ENCODE measurements at places on chromosomes 5 and 9.

DNA sequence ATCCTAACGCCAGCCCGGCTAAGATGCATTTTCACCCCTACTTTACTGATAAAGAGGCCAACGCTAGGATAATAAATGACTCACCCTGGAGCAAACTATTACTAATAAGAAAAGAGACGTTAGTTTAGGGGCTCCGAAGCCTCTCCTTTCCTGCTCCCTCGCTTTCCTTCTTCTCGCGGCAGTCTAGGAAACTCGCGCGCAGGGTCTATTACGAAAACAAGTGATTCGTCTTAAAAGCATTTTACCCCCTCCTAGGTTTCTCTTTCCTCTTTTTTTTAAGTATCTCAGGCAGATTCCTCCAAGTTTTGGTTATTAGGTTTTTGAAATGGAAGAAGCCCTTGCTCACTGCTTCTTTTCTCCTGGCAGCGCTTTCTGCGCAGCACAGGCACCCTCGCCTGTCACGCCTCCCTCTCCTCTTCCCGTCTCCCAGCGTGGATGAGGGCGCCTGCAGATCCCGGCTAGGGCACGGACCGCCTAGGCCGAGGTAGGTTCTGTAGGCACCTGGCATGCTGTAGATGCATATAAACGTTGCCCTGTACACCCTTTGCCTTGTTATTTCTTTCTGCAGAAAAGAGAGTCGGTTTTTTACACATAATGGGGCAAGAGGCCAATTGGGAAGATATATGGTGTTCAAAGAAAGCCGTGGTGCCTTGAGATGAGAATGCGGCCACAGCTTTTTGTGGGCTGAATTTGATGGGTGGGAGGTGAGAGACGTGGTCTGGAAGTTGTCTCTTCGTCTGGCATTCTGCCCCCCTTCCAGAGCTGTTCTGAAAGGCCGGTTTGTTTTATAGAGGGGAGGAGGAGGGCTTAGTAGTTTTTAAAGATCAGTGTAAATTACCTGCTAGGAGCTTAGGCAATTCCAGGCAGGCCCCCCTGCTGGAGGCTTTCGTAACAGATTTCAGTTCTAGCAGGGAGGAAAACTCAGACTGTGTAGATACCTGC is 983 bp downstream of the GCNT1 start:
- DNase-seq = no peak

- DNase-seq = no peak
Measured at GRCh38 chr5:175712681-175713085, 54.8 kb downstream of the HRH2 start.

DNA sequence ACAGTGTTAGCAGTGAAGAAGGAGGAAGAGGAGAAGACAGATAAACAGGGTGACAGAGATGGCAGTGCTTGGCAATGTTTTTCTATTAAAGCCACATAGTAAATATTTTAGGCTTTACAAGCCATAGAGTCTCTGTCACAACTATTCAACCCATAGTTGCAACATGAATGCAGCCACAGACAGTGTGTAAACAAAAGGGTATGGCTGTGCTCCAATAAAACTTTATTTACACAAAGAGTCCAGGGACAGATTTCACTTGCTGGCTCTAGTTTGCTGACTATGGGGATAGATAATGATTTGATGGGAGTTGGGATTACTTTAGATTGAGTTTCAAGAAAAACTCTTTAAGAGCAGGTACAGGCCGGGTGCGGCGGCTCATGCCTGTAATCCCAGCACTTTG is 224.8 kb upstream of the SEMA6A start:
- no peak for DNase-seq

DNA sequence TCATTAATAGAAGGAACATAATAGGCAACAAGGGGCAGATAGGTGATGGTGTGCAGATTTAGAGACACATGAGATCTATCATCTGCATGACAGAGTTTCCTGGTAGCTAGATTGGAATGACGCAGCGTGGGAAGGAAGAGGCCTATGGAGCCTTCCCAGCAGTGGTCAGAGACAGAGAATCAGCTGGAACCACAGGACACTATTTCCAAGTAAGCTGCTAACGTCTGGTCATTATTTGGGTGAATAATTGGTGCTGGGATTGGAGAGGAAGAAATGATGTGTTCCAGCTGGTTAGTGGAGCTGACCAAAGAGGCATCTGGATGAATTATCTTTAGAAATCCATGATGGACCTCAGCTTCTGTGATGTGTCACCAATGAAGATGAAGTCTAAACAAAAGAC is 91.2 kb upstream of the PRR16 start:
- DNase-seq = no peak

GRCh38 chr9:92961627-92962302 is 14.4 kb downstream of the FGD3 start:
- no peak for DNase-seq

GRCh38 chr9:73824671-73825070 is 672.5 kb upstream of the RORB start:
- DNase-seq = no peak

GRCh38 chr5:160959804-160960203 is 107.8 kb upstream of the ATP10B start:
- no peak for DNase-seq

DNA sequence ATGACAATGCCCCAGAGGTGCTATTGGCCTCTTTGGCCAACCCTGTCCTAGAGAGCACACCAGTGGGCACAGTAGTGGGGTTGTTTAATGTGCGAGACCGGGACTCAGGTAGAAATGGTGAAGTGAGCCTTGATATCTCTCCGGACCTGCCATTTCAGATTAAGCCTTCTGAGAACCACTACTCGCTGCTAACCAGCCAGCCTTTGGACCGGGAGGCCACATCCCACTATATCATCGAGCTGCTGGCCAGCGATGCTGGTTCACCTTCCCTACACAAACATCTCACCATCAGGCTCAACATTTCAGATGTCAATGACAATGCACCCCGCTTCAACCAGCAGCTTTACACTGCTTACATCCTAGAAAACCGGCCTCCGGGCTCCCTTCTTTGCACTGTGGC is 1.4 kb downstream of the PCDHGC5 start:
- DNase-seq = no peak

GRCh38 chr5:59198832-59199231 is 616.0 kb downstream of the RAB3C start:
- DNase-seq = no peak

- DNase-seq = no peak
Measured at GRCh38 chr5:14101922-14102321, 41.2 kb upstream of the TRIO start.

- no peak for DNase-seq
Measured at GRCh38 chr5:127746756-127747155, 43.6 kb downstream of the CCDC192 start.

DNA sequence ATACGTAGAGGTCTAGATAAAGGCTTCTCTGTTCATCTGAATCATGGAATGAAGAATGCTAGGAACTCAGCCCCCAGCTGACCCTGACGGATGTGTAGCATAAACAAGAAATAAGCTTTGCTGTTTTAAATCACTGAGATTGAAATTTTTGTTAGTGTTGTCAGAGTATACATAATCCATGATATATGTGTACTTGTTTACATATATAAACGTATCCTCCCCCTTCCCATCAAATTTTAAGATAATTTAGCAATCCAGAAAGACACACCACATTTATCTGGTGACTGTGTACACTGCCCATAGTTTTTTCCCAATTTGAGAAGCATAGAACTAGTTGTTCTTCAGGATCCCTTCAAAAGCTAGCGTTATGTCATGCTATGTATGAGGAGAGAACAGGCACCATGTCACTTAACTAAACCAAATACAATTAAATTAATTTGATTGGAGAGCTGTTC is 80.8 kb upstream of the OSMR start:
- no peak for DNase-seq

DNA sequence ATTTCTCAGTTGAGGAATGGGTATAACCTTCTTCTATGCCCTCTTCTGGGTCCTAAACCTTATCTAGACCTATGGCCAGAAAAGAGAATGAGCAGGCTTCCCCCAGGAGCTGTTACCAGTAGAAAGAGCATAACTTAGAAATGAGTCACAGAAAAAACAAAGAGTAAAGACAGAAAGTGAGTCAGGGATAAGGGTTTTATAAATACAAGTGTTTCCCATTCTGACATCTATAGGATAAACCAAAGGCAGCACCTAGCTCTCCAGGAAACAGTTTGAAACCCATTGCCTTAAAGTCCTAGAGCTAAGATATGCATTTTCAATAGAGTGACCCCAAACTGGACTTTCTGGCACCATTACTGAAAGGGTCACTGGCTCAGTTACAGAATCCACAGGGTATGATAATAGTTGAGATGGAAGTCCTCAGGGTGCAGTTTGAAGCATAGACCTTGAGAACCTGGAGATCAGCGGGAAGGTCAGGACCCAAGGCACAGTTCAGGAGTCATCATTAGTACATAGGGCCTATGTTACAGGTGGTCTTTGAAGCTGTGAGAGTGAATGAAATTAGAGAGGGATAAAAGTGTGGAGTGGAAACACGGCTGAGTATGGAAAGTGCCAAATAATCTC is 42.7 kb upstream of the LIFR start:
- no peak for DNase-seq

GRCh38 chr5:154367101-154367500 is 78.7 kb upstream of the SAP30L start:
- DNase-seq = no peak

GRCh38 chr5:132134384-132134783 is 60.8 kb downstream of the CSF2 start:
- DNase-seq = no peak

Measured in stimulated activated CD8-positive, alpha-beta memory T cell treated with anti-CD3 and anti-CD28 coated beads, Interleukin-15, amount 100 ng/mL, for 24 hours (primary cell).